ENCODE measurements at places on chromosomes 6 and 20. TPM values are rescaled to one million over a fixed set of nuclear protein-coding genes. Genes with fewer than 3 reads are reported as not detected.

PNPLA1 gene
- not detected for total RNA-seq

ACTL10 gene
- total RNA-seq, result 1.3 TPM

VWA7 gene
- total RNA-seq, result 0.40 TPM

ADIG gene
- not detected for total RNA-seq

DPPA5 gene
- total RNA-seq, result not detected

LHFPL5 gene
- not detected for total RNA-seq

IRAK1BP1 gene
- 1.5 TPM for total RNA-seq

VSTM2L gene
- total RNA-seq, result under 0.01 TPM

DNA sequence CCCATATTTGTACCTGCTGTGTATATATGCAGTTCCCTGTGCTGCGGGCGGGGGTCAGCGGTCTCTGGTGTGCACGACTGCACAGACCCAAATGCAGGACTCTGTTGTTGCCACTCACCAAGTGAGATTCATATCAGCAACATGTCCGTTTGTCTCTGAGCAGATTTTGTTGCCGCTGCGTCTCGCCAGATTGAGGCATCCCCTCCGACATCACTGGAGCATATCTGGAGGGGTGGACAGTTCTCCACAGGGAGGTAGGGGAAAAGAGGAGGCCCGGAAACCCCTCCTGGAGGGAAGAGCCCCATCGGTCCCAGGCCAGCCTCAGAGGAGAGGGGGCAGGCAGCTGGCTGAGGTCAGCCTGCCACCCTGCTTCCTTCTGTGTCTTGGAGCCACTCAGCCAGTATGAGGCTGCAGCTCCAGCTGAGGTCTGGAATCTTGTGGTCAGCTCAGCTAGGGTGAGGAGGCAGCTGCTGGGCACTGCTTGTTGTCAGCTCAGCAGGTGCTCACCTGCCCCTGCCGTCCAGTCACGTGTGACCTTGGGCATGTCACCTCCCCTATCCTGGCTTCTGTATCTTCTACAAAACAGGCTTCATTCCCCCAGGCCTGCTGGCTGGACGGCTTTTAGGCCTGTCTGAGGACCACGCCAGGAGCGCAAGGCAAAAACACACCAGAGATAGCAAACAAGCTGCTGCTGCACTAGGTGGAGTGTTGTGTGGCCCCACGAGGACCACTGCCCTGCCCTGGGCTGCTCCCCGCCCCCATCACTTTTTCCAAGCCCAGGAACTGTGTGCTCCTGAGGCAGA lies 47.1 kb downstream of the HNF4A start:
- DNase-seq, result no peak

DNA sequence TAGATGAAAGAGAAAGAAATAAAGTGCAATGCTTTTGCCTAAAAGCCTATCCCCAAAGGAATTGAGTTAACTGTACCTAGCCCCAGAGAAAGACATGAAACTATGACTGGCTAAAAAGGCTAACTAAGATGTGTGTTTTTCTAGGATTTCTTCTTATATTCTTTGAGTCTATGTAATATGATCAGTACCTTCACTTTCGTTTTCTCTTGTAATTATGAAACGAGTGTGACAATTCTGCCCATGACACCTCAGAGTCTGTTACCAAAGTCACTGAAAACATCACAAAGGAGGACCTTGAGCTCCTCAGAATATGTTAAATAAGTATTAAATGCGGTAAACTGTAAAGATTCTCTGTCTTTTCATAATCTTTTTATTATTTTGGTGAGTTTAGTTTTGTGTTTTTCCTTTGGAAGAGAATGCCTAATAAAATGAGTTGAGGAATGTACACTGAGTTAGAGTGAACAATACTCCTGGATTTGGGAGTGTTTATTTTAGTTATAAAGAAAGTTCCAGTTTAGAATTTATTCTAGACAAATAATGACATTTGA lies 141.3 kb downstream of the FUT9 start:
- no peak for DNase-seq

GRCh38 chr6:55985309-55985708 lies 109.9 kb upstream of the BMP5 start:
- DNase-seq, result no peak

- no peak for DNase-seq
Measured at GRCh38 chr6:53461041-53461656, 83.8 kb downstream of the GCLC start.

GRCh38 chr6:44110005-44110676 lies 17.1 kb downstream of the MRPL14 start:
- DNase-seq, result no peak

DNA sequence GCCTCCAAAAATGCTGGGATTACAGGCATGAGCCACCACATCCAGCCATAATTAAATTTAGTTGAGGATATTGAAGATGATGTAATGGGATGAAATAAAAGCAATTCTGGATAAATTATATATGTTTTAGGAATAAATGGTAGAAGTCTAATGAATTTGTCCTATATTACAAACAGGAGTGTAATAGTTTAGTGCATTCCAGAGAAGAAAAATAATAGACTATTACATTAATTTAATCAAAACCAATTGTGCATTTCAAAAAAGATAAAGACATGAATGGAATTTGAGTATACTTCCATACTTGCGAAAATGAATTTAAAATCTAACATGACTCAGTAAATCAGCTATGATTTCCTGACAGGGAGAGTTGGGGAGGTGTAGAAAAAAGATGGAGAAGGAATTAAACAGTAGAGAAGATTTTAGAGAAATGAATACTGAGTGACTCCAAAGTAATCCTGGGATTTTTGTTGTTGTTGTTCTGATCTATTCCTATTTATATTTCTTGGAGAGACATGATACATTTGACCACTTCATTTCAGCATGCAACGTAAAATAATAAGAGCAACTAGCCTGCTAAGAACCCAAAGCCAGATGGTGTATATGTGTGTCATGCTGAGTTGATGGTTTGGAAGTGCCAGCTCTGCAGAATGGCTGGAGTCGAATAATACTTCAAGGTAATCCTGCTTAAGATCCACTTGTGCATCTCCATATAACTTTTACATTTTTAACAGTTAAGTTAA lies 67.4 kb downstream of the AIG1 start:
- no peak for DNase-seq

- no peak for DNase-seq
Measured at GRCh38 chr20:8530022-8530421, 398.0 kb downstream of the PLCB1 start.

GRCh38 chr6:39561536-39562266 lies 163.5 kb downstream of the KIF6 start:
- DNase-seq, result no peak

- no peak for DNase-seq
Measured at GRCh38 chr20:51532577-51533191, 9.8 kb downstream of the NFATC2 start.

DNA sequence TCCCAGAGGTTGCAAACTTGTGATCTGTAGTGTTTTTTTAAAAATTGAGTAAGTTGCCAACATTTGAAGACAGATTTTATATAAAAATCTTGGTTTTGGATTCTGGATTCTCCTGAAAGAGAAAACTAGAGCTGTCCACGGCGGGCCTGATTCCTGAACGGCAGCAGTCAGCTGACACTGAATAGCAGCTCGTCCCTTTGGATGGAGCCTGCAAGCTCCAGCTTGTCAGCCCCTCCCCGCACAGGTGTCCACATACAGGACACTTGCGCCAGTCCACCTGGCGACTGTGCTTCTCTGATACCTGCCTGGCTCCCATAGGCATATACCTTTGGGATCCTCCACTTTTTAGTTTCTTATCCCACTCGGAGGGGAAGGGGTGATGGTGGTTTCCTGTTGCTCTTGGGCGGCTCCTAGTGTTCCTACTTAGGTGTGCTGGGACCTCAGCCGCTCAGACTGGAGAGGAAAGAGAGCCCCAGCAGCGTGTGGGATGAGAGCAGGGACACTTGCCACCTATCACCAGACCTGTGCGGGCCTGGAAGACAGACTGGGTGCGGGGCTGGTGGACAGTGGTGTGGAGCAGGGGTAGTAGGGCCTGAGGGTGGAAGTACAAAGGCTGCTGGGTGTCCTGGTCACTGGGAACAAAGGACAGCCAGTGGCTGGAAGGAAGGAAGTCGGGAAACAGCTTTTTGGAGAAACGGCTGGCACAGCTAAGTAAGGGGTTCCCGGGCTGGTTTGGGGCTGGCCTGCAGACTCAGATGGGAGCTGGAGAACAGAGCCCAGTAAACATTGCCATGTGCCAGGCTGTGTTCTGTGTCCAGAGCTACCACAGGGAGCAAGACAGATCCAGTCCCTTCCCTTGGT lies 18.3 kb downstream of the GHRH start:
- peak; percentile 23 for DNase-seq

- DNase-seq, result no peak
Measured at GRCh38 chr20:24837781-24838450, 111.2 kb upstream of the CST7 start.

- no peak for DNase-seq
Measured at GRCh38 chr20:20214757-20215275, 153.1 kb upstream of the INSM1 start.

DNA sequence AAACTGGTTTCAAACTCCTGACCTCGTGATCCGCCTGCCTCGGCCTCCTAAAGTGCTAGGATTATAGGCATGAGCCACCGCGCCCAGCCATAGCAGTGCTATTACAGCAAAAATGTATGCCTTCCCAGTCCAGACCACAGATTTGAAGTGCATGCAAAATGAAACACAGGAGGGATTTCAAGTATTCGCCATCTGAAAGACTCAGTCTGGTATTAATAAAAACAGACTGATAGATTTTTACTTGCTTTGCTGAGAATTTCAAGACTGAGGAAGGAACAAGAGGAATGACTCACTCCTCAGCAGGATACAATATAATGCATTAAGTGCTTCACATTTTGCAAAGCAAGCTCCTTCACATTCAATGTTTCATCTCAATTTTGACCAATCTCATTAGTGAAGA lies 134.9 kb downstream of the TMEM200A start:
- DNase-seq, result peak; percentile 1

DNA sequence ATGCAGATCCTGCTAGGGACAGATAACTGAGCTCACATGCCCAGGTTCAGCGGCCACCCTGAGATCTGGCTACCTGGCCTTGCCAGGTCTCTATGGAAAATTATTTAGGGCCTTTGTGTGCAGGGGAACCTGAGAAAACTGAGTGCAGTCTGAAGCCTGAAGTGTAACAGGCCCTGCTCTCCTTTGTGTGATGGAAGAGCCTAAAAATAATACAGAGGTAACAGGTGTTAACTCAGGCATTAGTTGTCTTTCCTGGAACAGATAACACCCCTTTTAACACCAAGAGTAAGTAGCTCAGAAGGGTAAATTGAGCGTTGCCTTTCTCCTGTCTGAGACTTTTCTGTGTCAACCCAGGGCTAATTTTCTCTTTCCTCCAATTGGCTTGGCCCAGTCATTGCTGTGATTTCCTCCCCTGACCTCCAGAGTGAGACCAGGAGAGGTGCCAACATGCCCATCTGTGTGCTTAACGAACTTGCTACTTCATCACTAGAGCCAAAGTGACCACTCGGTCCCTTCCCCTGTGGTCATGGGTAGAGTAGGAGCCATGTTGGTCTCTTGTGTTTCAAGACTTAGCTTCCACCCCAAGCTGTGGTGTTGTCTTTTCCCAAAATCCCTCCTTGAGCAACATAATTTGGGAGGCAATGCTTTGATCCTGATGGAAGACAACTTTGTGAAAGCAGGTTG lies 304.4 kb upstream of the JAG1 start:
- no peak for DNase-seq

GRCh38 chr6:17225767-17226630 lies 55.2 kb upstream of the RBM24 start:
- DNase-seq, result no peak

DNA sequence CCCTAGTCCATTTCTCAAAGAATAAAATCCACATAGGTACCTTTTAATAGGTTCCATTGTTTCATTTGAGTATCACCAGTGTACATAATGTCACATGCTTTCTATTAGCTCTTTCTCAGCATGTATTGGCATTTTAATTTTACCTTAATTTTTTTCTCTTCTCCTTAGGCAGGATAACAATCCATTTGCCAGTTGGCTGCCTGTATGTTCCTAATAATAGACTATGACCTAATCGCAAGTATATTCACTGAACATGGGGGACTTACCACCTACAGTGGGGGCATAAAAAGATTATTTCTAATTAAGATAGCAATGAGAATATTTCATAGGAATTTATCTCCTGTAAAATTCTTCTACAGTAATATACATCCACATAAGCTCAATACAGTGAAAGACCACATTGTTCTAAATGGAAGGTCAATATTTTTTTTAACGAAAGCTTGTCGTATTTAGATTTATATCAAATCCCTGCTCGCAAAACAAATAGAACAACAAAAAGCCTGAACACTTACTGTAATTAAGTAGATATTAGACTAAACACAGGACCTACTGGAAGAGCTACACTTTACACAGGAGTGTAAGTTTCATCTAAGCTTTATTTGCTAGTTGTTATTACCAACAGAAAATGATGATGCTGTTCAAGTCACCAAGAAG lies 76.4 kb downstream of the OGFRL1 start:
- no peak for DNase-seq

DNA sequence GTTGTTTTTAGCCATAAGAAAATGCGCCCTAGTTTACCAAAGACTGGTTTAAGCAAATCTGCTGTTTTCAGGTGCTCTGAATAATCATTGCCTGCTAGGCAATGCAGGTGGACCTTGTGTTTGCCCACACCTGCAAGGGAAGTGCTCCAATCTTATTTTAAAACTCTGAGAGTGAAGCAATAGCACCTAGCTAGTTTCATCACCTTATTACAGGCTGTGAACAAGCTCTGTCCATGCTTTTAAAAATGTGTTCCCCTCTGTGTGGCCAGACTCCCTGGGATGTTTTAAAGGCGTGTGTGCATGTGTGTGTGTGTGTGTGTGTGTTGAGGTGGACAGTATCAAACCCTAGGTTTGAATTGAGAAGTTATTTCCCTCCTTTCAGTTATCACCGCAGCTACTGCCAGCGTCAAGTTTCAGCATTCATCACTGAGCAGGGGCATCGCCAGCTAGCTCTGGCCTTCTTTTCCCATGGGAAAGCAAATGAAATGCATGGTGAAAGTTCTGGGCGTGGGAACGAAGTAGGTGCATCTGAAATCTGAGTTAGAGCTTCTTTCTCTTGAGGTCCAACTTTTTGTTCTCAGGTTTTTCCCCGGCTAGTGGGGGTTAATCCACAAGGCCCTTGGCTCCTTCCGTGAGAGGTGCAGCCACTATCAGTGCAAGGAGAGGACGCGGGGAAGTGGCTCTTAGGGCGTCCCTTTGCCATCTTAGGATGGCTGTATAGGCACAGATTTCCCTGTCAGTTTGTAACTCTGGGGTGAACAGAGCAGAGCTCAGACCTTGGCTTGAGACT lies 30.8 kb downstream of the DUSP22 start:
- DNase-seq, result no peak

DNA sequence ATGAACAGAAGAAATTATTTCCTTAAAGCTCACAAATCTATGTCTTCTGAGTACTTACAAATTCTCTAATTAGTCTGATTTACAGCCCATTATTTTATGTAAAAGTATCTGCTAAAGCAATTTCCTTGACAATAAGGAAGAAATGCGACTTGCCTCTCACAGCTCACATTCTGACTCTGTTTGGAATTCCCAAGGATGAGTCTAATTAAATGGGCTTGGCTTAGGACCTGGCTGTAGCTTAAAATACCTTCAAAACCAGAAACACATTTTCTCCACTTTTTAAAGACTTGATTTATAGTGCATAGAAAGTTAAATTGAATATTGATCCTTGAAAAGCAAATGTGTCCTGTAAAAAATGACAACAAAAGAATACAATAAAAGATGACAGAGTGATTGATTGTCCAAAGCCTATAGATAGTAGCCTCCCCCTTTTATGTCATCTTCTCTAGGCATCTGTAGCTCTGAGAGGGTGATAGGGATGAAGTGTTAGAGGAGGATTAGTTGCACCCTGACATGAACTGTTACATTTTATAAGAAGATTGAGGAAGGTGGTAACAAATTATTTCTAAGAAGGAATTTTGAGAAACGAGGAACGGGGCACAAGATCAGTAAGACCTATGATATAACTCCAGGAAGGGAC lies 118.9 kb downstream of the MACROD2 start:
- no peak for DNase-seq

Data from lung microvascular endothelial cell (primary cell).